ENCODE measurements at places on chromosomes 2 and 18. TPM values are rescaled to one million over a fixed set of nuclear protein-coding genes. Genes with fewer than 3 reads are reported as not detected.

DNA sequence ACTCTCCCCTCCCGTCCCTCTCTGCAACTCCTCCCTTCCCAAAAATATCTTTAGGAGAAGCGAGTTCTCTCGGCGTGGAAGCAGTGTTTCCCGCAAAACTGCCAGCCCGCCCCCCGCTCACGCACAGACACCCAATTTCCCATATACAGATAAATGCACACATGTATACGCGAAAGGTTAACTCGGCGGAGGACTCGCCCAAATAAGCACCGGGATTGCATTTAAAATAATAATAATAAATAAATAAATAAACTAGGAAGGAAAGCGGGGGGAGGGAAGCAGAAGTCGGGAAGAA lies 70.0 kb upstream of the PSMD14 start:
- no peak for DNase-seq

Gene GALNT5
- total RNA-seq, result not detected

Gene HOXD10
- 1.7 TPM for total RNA-seq

GRCh38 chr2:114610677-114611076 lies 168.2 kb downstream of the DPP10 start:
- DNase-seq, result no peak

Gene SFT2D3
- total RNA-seq, result 4.2 TPM

DNA sequence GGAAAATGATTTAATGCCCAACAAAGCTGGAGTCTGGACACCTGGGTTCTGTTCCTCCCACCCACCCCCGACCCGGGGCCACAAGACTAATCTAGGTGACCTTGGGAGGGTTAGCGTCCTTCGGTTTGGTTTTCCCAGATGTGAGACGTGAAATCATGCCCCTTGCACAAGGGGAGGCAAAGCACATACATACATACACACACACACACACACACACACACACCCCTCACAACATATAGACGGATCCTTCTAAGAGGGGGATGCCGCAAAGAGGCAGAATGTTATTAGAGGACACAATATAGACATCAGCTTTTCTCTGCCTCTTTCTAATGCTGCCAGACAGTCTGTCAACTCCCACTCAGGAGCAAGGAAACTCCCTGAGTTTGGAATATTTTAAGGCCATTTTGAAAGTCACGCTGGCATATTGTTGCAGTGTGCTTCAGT lies 616 bp upstream of the RBMS1 start:
- DNase-seq, result no peak

DNA sequence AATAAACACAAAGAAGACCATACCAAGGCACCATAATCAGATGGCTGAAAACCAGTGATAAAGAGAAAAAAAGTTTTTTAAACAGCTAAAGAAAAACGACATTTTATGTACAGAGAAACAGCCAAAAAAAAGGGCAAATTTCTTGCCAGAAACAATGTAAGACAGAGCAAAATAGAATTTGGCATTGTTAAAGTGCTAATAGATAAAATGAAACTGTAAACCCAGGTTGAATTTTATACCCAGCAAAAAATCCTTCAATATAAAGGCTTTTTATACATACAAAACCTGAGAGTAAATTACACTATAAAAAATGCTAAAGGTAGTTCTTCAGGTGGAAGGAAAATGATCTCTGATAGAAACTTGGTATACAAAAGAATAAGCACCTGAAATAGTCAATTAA lies 45.7 kb downstream of the FAM117B start:
- no peak for DNase-seq

DNA sequence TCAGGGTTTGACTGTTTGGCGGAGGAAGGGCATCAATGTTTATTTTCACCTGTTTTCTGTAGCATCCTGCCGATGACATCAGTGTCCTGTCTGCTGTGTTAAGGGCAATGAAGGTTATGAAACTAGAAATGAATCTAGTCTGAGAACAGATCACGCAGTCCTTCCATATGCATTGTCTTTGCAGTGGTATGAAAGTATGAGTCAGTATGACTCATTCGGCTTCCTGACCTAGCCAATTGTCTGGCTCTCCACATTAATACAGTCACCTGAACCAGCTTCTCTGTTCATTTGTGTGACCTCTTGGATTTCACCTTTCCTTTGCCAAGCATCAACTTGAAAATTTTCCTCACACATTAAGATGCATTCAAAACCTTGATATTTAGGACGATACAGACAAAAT lies 353.8 kb downstream of the RND3 start:
- DNase-seq, result no peak

DNA sequence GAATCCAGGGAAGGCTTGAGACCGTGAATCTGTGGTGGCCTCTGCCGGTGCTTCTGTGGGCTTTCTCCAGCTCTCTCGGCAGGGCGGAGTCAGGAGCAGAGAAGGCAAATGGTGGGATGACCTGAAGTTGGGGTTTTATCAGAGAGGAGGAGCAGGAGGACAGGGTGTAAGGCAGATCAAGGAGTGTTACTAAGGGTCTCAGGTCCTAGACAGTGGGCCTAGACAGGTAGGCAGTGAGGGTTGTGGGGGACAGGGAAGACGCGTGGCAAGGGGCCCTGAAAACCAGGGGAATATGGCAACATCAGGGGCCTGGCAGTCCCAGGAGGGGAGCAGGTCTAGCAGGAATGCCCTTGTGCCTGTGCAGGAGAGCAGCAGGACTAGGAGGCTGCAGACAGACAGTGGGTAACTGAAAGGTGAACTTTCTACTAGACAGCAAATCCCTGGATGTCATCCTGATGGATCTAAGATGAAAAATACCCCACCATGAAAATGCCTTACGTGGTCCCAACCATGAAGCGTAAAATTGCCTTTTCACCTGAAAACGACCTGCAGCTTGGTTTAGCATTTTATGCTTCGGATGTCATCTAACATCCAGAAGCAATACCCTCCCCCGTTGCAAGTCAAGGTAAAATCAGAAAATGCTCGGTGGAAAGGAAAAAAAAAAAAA lies 42.1 kb downstream of the SRSF7 start:
- DNase-seq, result no peak

- no peak for DNase-seq
Observed at GRCh38 chr2:184835398-184835715, 237.0 kb downstream of the ZNF804A start.

DNA sequence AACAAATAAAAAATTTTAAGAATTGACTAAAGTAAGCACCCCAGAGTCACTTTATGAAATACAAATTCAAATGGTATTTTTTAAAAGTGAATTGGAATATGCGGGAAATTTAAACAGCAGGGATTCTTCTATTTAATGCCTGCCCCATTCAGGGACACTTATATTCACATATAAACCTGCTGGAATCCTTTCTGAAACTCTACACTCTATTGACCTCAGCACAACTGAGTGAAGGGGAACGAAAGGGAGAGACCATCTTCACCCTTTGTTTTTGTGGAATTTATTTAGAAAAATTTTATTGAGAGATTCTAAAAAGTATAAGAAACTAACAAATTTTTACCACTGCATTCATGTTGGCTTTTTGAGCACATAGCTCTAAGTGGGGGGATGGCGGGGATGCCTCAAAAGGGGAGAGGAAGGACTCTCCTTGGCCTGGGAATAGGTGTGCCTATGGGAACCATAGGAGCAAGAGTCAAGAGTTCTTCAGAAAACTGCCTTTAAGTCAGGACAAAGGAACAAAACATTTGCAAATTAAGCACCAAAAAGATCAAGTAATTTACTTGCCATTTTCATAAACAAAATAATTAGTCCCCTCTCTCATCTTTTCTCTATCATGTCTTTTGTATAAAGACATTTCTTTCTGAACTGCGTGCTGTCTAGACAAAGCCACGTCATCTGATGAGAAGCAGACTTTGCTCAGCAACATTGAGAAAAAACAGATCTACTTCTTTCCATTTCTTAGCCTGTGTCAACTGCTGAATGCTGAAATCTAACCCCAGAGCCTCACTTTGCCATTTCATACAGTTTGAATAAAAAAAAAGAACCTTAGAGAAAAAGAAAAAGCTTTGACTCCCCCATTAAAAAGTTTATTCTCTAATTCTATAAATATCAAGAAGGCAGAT lies 21.6 kb upstream of the FLACC1 start:
- no peak for DNase-seq

Gene CYP27C1
- total RNA-seq, result 1.1 TPM

Gene CRACDL
- 7.9 TPM for total RNA-seq

DNA sequence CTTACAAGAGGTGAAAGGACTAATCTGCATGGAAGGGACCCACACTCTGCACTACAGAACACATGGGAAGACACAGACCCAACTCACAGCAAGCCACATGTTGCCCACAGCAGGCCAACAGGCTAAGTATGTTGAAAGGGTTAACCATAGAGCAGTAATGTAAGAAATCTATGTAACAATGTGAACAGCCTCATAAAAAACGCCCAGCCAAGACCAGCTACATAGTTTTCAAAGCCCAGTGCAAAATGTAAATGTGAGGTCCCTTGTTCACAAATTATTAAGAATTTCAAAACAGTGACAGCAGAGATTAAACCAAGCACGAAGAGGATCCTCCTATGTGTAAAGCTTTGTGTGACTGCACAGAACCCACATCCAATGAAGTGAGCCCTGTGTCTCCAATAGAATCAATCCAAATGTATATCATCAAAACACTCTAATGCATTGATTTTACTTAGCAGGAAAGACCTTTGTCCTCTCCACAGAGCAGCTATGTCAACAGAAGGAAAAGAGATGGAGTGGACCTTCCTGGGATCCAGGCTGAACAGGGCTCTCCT lies 210.1 kb downstream of the AGPS start:
- DNase-seq, result no peak
